ENCODE measurements at places on chromosomes 2 and 18.

- DNase-seq = no peak
These were observed 56.1 kb upstream of the CHRNA1 start for GRCh38 chr2:174820361-174820760.

DNA sequence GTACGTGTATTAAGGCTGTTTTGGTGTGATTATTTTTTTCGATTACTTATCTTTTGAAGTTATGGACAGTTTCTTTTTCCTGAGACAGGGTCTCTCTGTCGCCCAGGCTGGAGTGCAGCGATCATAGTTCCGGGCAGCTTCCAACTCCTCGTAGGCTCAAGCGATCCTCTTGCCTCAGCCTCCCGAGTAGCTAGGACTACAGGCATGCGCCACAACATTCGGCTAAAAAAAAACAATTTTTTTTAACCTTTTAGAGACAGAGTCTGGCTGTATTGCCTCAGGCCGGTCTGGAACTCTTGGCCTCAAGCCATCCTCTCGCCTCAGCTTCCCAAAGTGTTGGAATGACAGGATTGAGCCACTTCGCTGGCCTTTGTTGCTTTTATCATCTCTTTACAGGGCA lies 945 bp downstream of the HAT1 start:
- no peak for DNase-seq

GRCh38 chr2:2740238-2740775 lies 409.2 kb upstream of the MYT1L start:
- DNase-seq = no peak

- DNase-seq = no peak
These were observed 99.9 kb upstream of the ZFP36L2 start for GRCh38 chr2:43326101-43326825.

DNA sequence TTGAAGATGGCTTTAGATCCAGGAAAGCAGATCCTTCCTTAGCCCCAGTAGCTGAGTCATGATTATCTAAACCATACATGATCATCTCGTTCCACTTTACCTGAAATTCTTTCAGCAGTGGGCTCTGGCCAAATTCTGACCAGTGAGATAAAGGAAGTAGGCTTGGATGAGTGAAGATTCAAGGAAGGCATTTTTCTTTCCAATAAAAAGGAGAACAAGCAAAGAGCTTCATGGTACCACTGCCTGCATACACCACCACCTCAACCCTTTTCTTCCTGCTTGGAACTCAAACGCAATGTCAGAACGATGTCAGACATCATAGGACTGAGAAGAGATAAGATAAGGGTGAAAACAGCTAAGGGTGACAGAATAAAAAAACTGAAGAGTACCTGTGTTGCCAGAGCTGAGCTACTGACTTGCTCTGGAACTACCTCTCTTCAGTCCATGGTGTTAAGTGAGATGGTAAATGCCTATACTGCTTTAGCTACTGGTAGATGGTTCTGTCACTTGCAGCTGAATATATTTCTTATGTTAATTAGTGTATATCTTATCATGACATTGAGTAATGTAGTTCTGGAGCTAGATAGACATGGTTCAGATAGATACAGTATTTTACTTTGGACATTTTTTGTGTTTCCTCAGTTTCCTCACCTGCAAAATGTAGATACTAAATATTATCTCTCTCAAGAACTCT lies 58.7 kb upstream of the ACVR1 start:
- DNase-seq = no peak

All from NCI-H187 (cell line).